ENCODE measurements at places on chromosomes 16 and 17.

DNA sequence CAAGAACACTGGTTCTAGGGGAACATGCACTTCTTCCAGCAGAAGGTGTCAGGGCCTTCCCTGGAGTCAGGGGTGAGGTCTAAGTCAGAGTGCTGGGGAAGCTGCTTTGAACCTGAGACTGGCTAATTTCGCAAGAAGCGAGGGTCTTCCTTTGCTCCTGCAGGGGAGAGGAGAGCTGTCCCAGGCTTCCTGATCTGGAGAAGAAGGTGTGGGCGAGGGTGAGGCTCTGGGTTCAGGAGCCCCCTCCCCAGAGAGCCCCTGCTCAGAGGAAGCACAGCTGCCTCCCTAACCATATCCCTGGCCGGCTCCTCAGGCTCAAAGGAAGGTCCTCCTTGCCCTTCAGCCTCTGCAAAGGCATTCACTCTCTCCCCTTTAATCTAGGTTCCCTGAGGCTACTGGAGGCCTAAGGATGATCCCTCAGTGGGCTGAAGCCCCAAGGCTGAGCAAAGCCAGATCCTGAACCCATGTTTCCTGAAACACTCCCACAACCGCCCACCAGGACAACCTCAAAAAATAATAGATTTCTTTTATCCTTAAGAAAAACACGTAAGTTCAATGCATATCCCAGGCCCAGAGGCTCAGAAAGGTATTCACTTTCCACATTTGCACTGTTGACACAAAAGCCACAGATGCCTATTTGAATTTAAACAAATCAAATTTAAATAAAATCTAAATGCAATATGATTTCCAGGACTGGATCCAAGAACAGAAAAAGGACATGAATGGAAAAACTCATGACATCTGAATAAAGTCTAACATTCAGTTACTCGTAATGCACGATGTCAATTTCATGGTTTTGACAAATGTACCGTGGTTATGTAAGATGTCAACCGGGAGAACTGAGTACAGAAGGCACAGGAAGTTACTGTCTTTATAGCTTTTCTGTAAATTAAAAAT lies 71.5 kb upstream of the RCVRN start:
- no peak for DNase-seq

- DNase-seq: no peak
Observed at GRCh38 chr17:67655478-67656148, 62.1 kb upstream of the NOL11 start.

GRCh38 chr17:1058423-1059130 lies 61.6 kb downstream of the TIMM22 start:
- no peak for DNase-seq

GRCh38 chr17:10699856-10700255 lies 2.5 kb downstream of the ADPRM start:
- DNase-seq: no peak

DNA sequence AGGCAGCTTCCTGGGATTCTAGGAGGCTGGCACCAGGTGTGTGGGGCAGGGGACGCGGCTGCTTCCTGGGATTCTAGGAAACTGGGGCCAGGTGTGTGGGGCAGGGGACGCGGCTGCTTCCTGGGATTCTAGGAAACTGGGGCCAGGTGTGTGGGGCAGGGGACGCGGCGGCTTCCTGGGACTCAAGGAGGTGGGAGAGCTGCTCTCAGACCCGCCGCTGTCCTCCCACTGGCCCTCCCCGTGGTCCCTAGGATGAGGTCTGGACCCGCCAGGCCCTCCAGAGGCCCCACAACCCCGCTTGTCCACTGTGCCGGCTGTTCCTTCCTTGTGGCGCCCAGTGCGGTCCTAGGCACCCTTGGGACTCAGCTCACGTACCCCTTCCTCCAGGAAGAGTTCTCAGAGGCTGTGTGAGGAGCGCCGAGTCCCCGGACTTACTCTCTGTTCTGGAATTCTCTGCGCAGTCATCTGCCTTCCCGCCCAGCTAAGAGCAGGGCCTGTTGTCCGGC lies 565 bp downstream of the DPEP1 start:
- no peak for DNase-seq

DNA sequence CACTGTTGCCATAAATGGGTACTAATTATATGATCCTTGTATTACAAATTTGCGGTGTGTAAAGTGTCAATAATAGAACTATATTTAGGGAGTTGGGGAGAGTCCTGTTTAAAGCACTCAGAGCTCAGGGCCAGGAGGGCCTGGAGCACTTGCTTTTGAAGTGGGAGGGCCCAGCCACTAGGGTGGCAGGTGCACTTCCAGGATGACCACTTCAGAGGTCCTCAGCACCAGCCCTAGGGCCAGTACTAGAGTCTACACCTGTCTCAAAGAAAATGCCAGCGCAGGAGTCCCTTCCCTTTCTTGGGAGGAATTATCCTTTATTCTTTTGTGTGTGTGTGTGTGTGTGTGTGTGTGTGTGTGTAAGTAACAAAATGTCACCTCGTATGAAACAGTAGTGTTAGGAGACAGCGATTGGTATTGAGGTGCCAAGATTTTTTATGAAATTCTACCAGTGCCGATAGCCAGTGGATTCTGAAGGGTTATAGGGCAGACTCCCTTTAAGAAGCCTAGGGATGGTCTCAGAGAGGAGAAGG lies 31.9 kb downstream of the MYO18A start:
- peak; percentile 16 for DNase-seq

DNA sequence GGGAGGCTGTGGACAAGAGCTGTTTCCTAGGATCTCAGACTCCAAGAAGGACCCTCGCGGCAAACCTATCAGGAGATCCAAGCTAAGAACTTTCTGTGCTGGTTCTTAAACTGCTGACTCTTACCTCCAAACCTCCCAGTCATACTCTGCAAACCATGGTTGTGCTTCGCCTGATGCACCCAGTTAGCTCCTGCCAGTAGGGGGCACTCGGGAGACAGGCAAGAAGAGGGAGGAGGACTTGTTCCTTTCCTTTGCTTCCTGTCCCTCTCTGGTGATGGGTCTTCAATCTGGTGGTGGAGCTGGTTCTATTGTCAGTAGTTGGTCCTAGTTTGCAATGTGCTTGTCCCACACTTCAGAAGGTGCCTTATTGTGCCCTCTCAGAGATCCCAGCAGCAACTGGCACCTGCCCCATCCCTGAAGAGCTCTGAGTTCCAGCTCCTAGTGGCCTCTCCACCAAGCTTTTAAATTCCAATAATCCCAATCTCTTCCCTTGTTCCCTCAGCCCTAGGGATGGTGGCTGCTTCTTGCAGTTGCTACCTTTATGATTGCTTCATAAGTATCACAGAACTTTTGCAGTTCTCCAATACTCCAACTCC lies 113.5 kb upstream of the RPL38 start:
- DNase-seq: peak; percentile 51

DNA sequence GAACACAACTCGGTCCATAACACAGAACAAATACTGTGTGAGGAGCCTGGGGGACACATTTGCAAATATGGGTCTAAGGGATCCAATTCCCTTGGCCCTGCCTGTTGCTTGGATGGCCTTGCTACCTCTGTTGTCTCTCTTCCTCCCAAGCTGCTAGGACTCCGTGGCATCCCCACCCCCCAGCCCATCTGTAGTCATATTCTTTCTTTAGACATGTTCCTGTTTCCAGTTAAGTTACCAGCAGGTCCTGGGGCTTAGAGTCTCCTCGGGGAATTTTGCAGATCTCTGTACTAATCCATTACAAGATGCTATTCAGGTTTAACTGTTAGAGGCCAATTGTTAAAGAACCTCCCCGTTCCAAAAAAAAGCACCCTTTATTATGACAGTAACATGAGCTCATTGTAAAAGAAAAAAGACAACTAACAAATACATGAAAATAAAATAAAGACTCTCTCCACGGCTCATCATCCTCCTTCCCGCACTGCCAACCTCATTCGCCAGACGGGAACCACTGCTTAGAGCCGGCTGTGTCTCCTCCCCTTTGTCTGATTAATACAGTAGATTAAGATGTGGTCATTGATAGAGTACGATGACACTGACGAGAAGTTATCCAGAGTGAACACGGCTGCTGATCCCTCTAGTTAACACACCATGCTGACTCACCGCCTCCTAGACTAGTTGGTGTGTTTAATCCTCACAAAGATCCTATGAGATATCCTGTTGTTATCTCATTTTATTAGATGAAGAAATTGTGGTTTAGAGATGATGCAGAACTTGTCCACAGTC lies 22.2 kb downstream of the HS3ST4 start:
- no peak for DNase-seq

All from SW480 (cell line).